ENCODE measurements at places on chromosomes 2 and 18. TPM values are rescaled to one million over a fixed set of nuclear protein-coding genes. Genes with fewer than 3 reads are reported as not detected.

DNA sequence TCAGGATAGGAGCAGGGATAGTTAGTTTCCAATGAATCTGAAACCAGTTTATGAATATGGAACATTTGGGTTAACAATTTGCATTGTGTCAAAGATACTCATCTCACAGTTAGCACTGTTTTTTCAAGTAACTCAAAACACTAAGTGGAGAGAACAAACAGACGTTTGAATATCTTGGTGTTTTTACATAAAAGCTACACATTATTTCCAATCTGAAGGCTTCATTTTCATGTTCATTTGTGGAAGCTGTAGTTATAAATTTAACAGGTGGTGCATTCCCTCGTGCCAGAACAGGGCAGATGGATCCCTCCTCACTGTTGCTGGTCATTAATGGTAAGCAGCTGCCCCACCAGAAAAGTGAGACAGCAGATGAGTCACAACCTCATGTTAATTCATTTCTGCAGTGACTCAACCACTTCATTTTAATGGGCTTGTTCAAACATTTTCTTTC is 286.9 kb downstream of the TMX3 start:
- H3K36me3 ChIP-seq: no peaks in the 10 kb centered on the region
- H3K4me3 ChIP-seq: no peak overlapping the region
- H3K27me3 ChIP-seq: no peaks in the 10 kb centered on the region

DNA sequence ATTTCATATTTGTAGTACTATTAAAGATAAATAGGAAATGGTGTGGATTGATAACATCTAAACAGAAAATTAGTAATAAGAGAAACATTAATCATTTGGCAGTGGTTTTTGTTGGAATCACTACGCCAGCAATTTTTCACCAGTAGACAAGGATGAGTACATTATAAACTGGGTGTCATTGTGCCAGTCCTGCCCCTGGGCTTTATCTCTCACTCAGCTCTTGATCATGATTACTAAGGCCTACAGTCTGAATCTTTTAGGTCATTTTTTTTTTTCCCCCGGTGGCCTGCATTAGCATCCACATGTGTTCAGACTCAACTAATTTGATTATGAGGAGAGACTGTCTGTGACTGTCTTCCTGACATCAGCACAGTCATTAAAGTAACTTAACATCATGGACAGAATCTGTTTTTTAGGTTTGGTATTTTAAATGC is 16.2 kb downstream of the GULP1 start:
- H3K27me3 ChIP-seq: no peaks in the 10 kb centered on the region
- no peaks in the 10 kb centered on the region for H3K36me3 ChIP-seq
- no peak overlapping the region for H3K4me3 ChIP-seq
- no peaks in the 10 kb centered on the region for H3K4me1 ChIP-seq

- H3K27ac ChIP-seq: no peak overlapping the region
- no peak for DNase-seq
- H3K27me3 ChIP-seq: no peaks in the 10 kb centered on the region
- no peaks in the 10 kb centered on the region for H3K4me1 ChIP-seq
- no peaks in the 10 kb centered on the region for H3K36me3 ChIP-seq
Observed at GRCh38 chr2:113765276-113765675, 8.8 kb upstream of the SLC35F5 start.

DNA sequence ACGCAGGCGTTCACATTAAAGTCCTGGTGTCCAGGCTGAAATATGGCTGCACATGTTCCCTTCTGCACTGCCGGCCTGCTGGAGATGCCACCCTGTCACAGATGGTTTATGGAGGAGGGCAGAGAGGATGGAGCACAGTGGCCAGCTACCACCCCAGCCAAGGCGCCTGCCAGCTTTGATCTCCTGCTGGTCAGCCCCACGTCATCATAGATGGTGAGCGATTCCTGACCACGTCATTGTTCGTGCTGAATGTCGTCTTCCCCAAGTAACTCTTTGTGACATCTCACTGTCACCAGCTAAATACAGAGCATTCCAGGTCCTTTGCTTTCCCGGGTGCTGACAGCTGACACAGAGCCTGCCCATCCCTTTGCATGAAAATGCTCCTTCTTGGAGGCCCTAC is 248.3 kb downstream of the TTC32 start:
- no peaks in the 10 kb centered on the region for H3K4me1 ChIP-seq
- H3K27me3 ChIP-seq: no peaks in the 10 kb centered on the region
- H3K27ac ChIP-seq: no peak overlapping the region
- DNase-seq: no peak

- peak overlapping the region; percentile 98 for H3K27ac ChIP-seq
- H3K4me3 ChIP-seq: peak overlapping the region; percentile 24
- no peaks in the 10 kb centered on the region for H3K27me3 ChIP-seq
- H3K36me3 ChIP-seq: peaks cover 2% of the 10 kb centered on the region
Observed at GRCh38 chr2:46569061-46569560, 89.7 kb downstream of the TMEM247 start.

GRCh38 chr2:69798290-69798908 is 31.1 kb upstream of the GMCL1 start:
- no peaks in the 10 kb centered on the region for H3K27me3 ChIP-seq
- H3K4me3 ChIP-seq: peak overlapping the region; percentile 11
- H3K4me1 ChIP-seq: peaks cover 65% of the 10 kb centered on the region
- H3K36me3 ChIP-seq: peaks cover under 1% of the 10 kb centered on the region
- peak overlapping the region; percentile 71 for H3K27ac ChIP-seq

- H3K27ac ChIP-seq: peak overlapping the region; percentile 97
- peaks cover 67% of the 10 kb centered on the region for H3K4me1 ChIP-seq
- no peaks in the 10 kb centered on the region for H3K27me3 ChIP-seq
- peak overlapping the region; percentile 35 for H3K4me3 ChIP-seq
Observed at GRCh38 chr18:13566941-13567746, 159.2 kb downstream of the FAM210A start.

- H3K4me3 ChIP-seq: no peak overlapping the region
- no peak overlapping the region for H3K27ac ChIP-seq
- H3K4me1 ChIP-seq: no peaks in the 10 kb centered on the region
- no peaks in the 10 kb centered on the region for H3K36me3 ChIP-seq
- no peak for DNase-seq
- H3K27me3 ChIP-seq: no peaks in the 10 kb centered on the region
Observed at GRCh38 chr2:136433261-136433660, 315.3 kb upstream of the CXCR4 start.

- H3K27me3 ChIP-seq: no peaks in the 10 kb centered on the region
- H3K4me1 ChIP-seq: peaks cover 4% of the 10 kb centered on the region
- no peaks in the 10 kb centered on the region for H3K36me3 ChIP-seq
- no peak overlapping the region for H3K27ac ChIP-seq
Observed at GRCh38 chr2:174009488-174010223, 44.5 kb upstream of the SP3 start.

- H3K4me1 ChIP-seq: no peaks in the 10 kb centered on the region
- DNase-seq: no peak
- no peaks in the 10 kb centered on the region for H3K36me3 ChIP-seq
- H3K27ac ChIP-seq: no peak overlapping the region
Observed at GRCh38 chr2:20113004-20113796, 61.8 kb upstream of the LAPTM4A start.

DNA sequence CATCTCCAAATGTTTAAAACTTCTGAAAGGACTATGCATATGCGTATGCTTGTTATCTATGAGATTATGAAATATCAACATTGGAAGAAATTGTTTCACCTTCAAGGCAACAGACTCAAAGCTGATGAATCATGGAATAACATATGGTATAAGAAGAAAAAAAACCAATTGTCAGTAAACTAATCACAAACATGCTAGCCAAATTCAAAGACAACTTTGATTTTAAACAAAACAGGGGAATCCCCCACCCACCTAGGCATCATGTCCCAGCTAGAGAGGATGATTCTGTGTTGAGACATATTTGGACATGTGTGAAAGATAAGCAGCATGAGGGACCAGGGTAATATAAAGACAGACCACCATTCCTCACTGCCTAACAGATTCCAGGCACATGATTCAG is 147.7 kb downstream of the WDPCP start:
- DNase-seq: no peak
- no peaks in the 10 kb centered on the region for H3K27me3 ChIP-seq
- H3K4me3 ChIP-seq: no peak overlapping the region
- no peak overlapping the region for H3K27ac ChIP-seq

Gene BCL11A
- total RNA-seq: 383 TPM

Gene SCG2
- total RNA-seq: 0.27 TPM

Gene POTEC
- total RNA-seq: not detected

Gene XIRP2
- not detected for total RNA-seq

Gene UCN
- total RNA-seq: 3.6 TPM

Gene METTL4
- total RNA-seq: 23.9 TPM

Gene DLGAP1
- total RNA-seq: 0.07 TPM

Gene MROH2A
- not detected for total RNA-seq

Gene MC5R
- not detected for total RNA-seq

Gene HOXD9
- total RNA-seq: not detected

Gene PIEZO2
- not detected for total RNA-seq
